ENCODE measurements at places on chromosomes 1 and 21. TPM values are rescaled to one million over a fixed set of nuclear protein-coding genes. Genes with fewer than 3 reads are reported as not detected.

FCRLA gene
- total RNA-seq, result not detected

RAB42 gene
- not detected for total RNA-seq

SLC25A33 gene
- total RNA-seq, result 5.9 TPM

ESRRG gene
- total RNA-seq, result not detected
